NCI-H510A (cell line): ENCODE measurements at places on chromosomes 6 and 20.
A peak's percentile ranks its signal among the peaks of the same experiment; 100 is the strongest.

DNA sequence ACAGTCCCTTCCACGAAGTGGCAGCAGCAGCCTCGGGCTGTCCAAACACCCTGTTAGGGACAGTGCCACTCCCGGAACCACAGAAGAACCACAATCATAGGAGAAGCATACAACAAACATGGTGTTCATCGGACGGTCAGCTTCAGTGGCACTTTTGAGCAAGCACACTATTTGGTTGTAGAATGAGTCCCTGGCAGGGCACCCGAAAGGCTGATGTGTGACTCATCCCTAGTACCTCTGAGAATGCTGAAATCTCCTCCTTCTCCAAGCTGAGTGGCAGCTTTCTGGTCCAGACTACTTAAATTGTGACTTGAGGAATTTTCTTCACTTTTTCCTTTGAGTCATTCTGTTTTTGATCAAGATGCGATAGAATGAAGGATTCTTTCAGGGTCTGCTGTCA lies 282.5 kb downstream of the ESR1 start:
- no peak for DNase-seq

DNA sequence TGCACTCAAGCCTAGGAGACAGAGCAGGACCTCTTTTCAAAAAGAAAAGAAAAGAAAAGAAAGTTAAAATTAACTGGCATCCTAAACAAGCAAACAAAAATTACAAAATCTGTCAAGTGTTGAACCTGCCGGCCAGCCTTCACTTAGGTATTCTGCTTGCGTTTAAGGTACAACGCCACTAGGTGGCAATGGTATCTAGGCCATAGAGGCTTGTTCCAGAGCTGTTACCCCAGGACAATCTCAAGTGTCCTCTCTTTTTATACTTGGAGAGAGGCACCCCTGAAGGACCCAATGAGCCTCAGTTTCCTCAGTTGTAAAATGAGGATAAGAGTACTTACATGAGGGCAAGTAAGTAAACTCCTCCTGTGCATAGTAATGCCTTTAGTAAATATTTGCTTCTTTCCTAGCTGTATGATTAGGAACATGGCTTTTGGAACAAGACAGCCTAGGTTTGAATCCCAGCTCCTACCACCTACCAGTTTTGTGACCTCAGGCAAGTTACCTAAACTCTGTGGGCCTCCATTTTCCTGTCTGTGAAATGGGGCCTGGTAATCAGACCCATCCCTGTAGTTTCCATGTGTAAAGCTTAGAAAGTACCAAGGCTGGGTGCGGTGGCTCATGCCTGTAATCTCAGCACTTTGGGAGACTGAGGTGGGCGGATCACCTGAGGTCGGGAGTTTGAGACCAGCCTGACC lies 5.8 kb upstream of the PACSIN1 start:
- peak; percentile 45 for DNase-seq

GRCh38 chr20:10074513-10074912 lies 39.7 kb downstream of the ANKEF1 start:
- DNase-seq: no peak

- no peak for DNase-seq
These were observed 162.6 kb upstream of the FOXA2 start for GRCh38 chr20:22746957-22747356.

GRCh38 chr6:119346936-119347335 lies 2.6 kb downstream of the MAN1A1 start:
- no peak for DNase-seq

GRCh38 chr20:61733891-61734732 lies 331.6 kb downstream of the TAF4 start:
- DNase-seq: no peak

GRCh38 chr6:118588626-118589025 lies 40.5 kb downstream of the PLN start:
- DNase-seq: no peak

DNA sequence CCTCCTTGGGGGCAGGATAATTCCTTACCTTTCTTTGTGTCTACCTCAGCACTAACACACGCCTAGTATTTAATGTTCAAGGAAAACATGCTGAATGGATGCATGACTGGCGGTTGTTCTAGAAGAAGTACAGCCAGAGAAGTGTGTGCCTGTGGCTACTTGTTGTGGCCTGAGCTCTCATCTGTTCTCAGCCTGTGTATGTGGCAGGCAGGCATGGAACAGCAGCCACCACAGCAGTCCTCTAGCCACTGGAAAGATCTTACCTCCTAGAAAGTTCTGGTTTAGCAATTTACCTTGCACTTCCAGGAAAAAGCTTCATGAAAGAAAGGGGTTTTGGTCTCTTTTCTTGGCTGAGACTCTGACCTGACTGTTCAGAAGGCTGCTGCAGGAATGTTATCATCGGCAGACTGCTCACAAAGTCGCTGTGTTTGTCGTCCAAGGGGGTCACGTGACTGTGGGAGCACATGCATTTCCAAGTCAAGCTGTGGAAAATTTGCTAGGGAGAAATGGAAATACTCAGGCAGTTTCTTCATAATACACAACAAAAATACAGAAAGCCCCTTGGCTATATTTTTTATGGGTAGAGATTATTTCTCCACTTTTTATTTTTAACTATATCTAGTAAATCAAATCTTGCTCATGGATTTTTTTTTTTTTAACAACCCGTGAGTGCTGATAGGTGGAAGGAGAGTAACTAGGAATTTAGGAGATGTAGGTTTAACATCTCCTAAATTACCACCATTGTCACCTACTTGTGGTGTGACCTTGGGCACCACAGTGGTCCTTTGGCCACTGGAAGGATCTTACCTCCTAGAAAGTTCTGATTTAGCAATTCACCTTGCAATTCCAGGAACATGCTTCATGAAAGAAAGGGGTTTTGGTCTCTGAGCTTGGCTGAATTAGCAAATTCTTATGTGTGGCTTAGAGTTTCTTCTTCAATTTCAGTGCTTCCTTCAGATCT lies 110.8 kb upstream of the GPR6 start:
- no peak for DNase-seq
